ENCODE measurements at places on chromosomes 2 and 18.

- DNase-seq = no peak
These were observed 16.5 kb downstream of the GATA6 start for GRCh38 chr18:22185771-22186386.

DNA sequence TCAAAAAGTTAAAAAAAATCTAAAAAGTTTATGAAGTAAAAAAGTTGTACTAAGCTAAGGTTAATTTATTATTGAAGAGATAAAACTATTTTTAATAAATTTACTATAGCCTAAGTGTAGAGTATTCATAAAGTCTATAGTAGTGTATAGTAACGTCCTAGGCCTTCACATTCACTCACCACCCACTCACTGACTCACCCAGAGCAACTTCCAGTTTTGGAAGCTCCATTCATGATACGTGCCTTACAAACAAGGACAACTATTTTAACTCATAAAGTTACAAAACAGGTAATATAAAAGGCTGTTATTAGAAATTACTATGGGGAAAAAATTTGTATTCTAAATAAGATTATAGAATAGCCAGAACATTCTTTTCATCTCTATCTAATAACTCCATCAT, 158.9 kb upstream of the FN1 start:
- peak; percentile 49 for DNase-seq

DNA sequence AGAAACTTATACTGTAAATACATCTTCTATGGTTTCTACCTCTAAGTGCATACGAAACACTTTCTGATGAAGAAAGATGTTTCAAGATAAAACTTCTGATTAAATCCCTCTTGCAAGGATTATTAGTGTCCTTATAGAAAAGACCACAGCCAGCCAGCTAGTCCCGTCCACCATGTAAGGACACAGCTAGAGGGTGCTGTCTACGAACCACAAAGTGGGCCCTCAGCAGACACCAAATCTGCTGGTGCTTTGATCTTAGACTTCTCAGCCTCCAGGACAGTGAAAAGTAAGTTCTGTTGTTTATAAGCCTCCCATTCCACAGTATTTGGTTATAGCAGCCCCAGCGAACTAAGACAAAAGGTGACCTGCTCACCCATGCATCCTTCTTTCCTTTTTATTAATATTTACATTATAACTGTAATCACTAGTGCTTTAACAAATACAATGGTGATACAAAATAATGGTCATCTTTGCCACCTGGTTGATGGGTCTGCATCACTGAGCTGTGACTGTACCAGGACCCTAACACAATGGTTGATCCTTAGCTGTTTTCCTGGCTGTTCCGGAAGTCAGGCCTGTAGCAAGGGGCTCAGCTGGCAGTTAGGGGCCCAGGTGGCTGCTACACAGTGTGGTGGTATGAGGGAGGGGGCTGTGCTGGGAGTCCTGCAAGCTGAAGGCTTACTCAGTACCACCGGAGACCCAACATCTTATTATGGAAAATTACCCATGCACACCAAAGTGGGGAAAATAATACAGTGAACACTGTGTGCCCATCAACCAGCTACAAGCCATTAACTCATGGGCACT, 108.5 kb upstream of the SMAD7 start:
- no peak for DNase-seq

- no peak for DNase-seq
These were observed 38.1 kb upstream of the SOCS6 start for GRCh38 chr18:70250781-70251180.

- DNase-seq = no peak
These were observed 39.0 kb downstream of the FAM171B start for GRCh38 chr2:186732843-186733242.

DNA sequence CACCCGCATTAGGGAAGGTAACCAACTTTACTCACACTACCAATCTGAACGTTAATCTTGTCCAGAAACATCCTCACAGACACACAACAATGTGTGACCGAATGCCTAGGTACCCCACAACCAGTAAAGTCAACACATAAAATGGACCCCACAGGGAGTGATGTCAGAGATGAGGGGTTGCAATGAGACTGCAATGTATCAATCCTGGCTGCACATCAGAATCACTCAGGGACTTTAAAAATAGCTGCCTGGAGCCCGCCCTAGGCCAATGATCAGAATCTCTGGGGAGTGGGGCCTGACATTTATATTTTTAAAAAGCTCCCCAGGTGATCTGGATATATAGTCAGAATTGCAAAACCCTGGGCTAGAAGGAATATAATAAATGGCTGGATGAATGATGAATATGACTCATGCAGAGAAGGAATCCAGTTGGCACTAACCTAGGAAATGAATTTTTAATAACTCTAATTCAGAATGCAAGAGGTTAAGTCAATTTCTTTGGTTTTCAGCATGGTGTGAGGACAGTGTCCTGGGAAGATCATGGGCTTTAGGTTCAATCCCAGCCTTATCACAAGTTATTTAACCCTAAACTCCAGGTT, 92.8 kb downstream of the COLEC12 start:
- DNase-seq = no peak

- peak; percentile 7 for DNase-seq
These were observed 32.3 kb upstream of the ZBTB7C start for GRCh38 chr18:48441405-48441881.

GRCh38 chr2:241924069-241924908, 54.8 kb downstream of the RTP5 start:
- DNase-seq = no peak

DNA sequence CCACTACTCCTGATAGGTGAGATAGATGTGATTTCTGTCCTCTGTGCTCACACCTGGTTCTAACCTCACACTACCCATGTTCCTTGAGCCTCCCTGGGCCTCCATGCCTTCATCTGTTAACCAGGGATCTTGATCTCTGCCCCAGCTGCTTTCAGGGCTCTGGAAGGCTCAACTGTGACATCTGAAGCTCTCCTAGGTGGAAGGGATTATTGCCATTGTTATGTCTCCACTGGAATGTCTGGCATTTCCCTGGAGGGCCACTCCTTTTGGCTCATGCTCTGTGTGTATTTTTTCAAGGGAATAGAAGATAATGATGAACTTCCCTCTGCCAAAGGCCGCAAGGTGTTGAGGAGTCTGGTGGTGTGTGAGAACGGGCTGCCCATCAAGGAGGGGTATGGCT, 41.2 kb downstream of the PCARE start:
- peak; percentile 22 for DNase-seq

GRCh38 chr2:64350996-64351395, 103.0 kb upstream of the LGALSL start:
- no peak for DNase-seq

Data from astrocyte of the spinal cord (primary cell).